ENCODE measurements at places on chromosomes 7 and 10. TPM values are rescaled to one million over a fixed set of nuclear protein-coding genes. Genes with fewer than 3 reads are reported as not detected.

DNA sequence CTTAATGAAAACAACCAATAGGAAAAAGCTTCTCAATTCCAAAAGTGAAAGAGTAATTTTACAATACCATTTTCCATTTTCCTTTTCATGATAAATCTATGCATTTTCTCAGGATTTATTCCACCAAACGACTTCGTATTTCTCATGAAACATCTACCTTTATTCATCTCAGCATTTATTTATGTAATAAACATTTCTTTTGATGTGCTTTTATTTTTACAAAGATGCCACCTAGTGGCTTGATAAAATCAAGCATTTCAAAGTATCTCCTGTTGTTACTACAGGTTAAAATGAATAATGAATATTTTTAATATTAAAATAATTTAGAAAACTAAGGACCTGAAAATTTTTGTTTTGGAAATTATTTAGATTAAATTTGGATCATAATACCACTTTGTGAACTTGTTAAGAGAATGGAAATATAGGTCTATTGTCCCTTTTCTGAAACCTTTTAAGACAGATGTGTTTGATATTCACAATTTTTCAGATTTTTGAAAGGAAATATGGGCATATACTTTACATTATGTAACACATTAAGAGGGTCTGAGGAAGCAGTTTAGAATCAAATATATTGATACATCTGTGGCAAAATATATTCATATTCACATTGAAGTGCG, 2.7 kb upstream of the IQUB start:
- peak; percentile 40 for DNase-seq

The ACTL6B gene
- total RNA-seq = not detected

GRCh38 chr10:70908406-70909296, 20.3 kb upstream of the PCBD1 start:
- no peak for DNase-seq

The HOXA9 gene
- 25.1 TPM for total RNA-seq

GRCh38 chr7:48522692-48523091, 351.4 kb downstream of the ABCA13 start:
- DNase-seq = no peak

The ADO gene
- total RNA-seq = 16.8 TPM

- no peak for DNase-seq
Observed at GRCh38 chr10:89795840-89796239, 94.5 kb downstream of the KIF20B start.

- peak; percentile 68 for DNase-seq
Observed at GRCh38 chr7:107659666-107660065, 962 bp upstream of the SLC26A4 start.

The GPR26 gene
- total RNA-seq = not detected

The DEPP1 gene
- 0.57 TPM for total RNA-seq

- no peak for DNase-seq
Observed at GRCh38 chr10:1642600-1643160, 94.6 kb downstream of the ADARB2 start.

- peak; percentile 88 for DNase-seq
Observed at GRCh38 chr7:16028103-16028502, 341.6 kb upstream of the MEOX2 start.

DNA sequence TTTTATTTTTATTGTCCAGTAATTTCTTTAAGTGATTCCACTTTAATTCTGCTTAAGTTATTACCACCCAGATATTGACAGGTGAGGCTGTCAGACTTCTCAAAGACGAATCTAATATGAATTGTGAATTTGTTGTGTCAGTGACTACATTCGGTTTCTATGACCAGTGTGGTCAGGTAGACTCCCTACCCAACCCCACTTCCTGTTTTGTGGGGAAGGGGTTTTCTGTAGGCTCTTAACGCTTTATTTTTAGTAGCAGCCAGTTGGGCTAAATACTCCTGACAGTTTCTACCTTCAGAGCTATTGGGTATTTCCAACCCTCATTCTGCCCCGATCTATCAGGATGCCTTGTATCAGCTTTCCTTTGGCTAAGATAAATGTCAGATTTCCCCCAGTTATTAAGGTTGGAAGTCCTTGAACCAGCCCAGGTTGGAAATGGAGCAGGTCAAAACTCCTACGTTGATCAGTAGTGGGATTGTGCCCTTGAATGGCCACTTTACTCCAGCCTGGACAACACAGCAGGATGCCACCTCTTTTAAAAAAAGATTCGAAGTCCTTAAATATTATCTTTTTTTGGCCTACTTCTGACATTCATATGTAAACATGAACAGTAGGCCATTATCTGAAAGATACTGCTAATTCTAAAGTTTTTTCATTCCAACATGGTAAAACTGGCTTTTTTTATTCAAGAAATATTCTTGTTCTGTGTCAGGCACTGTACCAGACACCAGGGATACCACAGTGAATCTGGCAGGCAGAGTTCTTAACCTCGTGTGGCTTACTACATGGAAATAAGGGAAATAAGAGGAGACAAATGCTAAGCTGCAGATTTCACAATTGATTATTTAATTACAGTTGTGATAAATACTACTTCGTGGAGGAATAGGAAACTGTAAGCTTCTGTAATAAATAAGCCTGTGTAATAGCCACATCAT, 133.3 kb upstream of the SAMD8 start:
- DNase-seq = no peak

The WNT2 gene
- total RNA-seq = not detected

The RNLS gene
- 1.6 TPM for total RNA-seq

The EBF3 gene
- 0.07 TPM for total RNA-seq

GRCh38 chr10:88129013-88129412, 265.6 kb downstream of the PTEN start:
- no peak for DNase-seq

The DPP6 gene
- total RNA-seq = not detected

The SPAM1 gene
- not detected for total RNA-seq

- DNase-seq = no peak
Observed at GRCh38 chr7:94908323-94909178, 1.2 kb downstream of the PPP1R9A start.

GRCh38 chr7:42469341-42469740, 232.3 kb upstream of the GLI3 start:
- no peak for DNase-seq

DNA sequence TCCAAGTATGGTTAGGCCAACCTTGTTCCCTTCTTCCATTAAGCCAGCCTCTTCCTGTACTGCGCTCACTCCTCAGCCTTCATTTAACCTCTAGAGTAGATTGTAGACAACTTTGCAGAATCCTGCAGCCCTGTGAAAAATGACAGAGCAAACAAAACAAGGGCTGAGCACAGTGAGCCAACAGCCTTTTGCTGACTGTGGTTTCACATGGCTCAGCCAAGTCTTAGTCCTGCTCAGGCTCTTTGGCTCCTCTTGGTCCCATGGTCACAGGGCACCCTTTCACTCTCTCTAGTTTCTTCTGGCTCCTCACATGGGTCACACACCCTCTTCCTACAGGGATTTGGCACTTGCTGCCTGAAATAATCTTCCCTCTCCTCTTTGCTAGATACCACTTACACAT, 900.3 kb downstream of the CCSER2 start:
- no peak for DNase-seq

The TMEM26 gene
- not detected for total RNA-seq

DNA sequence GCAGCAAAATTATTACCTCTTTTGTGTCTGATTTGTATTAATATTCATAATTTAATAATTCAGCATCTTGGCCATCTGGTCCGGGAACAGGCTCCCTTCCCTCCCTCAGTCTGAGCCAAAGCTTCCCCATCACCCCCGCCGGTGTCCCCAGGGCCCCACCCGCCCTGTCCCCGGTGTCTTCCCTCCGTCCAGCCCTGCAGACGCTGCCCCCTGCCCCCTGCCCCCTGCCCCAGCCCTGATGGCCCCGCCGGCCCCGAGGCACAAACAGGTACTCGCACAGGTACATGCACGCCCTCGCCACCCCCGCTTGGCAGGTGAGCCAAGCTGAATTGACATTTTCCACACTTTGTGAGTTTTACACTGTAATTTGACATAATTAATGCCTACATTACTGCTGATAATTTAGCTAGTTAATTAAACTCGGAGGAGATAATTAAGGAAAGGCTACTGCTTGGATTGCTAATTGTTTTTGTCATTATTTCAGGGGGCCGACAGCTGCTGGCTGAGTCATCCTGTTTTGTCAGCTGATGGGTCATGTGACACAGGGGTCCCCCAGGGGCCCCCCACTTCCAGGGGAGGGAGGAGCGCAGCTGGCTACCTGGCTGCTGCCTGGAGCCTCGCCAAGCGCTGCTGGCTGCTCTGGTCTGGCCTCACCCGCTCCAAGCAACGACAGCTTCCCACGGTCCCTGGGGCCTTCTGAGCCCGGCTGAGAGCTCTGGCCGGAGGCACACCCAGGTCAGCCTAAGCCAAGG, 36.6 kb downstream of the MICALL2 start:
- DNase-seq = no peak

DNA sequence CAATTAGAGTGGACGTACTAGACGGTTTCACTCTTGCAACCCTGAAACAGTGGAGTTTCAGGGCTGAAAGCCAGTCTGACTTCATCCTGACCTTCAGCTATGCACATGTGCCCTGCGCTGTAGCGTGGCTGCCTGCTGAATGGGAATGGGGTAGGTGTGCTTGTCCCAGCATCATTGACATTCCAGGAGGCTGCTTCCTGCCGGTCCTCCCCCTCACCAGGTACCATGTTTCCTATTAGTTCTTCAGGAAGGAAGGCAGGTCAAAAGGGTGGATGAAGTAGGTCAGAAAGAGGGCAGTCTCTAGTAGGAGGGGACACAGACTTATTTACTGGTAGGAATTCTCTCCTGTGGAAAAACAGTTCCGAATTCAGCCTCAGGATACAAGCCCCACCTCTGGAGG, 551.8 kb upstream of the GALNT17 start:
- no peak for DNase-seq

GRCh38 chr7:41328544-41328943, 374.3 kb downstream of the INHBA start:
- DNase-seq = peak; percentile 81

- DNase-seq = no peak
Observed at GRCh38 chr7:151088019-151088855, 2.0 kb downstream of the AGAP3 start.

- DNase-seq = no peak
Observed at GRCh38 chr7:157423348-157423747, 86.5 kb downstream of the DNAJB6 start.

- DNase-seq = no peak
Observed at GRCh38 chr10:93464776-93465388, 17.3 kb downstream of the MYOF start.

GRCh38 chr10:5468262-5469106, 30.9 kb downstream of the CALML5 start:
- no peak for DNase-seq

GRCh38 chr10:70970830-70971229, 82.5 kb upstream of the PCBD1 start:
- no peak for DNase-seq

DNA sequence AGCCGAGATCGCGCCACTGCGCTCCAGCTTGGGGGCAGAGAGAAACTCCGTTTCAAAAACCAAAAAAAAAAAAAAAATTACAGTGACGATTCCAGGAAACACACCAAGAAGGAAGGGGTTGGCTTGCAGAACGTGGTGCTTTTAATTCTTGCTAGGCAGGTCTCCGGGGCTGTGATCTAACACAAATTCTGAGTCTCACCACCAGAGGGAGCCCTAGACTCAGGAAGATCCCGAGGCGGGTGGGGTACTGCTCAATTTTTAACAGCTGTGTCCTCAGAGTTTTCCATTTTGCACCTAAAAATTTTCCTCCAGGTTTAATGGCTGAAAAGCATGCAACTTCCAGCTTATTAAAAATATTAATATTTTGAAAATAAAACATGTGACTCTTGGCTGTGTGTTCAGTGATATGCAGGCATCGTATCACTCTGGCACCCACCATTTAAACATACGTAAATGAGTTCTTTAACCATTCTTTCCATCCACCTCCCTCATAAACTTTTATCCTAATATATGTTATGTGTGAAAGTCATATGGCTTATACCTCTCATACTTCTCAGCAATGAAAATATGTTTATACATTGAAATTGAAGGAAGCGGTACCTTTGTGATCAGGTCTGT, 26.5 kb upstream of the NUB1 start:
- DNase-seq = peak; percentile 43

DNA sequence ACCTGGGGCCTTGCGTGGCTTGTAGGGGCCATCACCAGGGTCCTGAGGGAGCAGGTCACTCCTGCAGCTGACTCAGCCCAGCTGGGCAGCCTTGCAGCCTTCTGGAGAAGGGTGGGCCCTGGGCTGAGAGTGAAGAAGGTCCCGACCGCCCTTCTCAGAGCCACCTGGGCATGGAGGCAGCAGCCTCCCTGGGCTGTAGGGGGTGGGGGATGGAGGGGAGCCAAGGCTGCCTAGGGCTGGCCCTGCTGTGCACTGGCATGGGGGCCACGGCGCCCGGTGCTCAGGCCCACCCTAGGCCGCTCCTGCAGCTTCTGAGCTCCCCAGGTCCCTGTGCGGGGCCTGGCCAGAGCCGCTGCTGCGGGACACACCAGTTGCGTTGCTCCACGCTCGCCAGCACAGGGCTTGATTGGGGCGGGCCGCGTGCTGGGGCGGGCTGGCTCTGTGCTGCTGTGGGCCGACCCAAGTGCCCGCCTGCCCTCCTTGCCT, 63.6 kb upstream of the NKX6-2 start:
- DNase-seq = no peak

GRCh38 chr7:148260599-148260998, 330.0 kb upstream of the C7orf33 start:
- no peak for DNase-seq

DNA sequence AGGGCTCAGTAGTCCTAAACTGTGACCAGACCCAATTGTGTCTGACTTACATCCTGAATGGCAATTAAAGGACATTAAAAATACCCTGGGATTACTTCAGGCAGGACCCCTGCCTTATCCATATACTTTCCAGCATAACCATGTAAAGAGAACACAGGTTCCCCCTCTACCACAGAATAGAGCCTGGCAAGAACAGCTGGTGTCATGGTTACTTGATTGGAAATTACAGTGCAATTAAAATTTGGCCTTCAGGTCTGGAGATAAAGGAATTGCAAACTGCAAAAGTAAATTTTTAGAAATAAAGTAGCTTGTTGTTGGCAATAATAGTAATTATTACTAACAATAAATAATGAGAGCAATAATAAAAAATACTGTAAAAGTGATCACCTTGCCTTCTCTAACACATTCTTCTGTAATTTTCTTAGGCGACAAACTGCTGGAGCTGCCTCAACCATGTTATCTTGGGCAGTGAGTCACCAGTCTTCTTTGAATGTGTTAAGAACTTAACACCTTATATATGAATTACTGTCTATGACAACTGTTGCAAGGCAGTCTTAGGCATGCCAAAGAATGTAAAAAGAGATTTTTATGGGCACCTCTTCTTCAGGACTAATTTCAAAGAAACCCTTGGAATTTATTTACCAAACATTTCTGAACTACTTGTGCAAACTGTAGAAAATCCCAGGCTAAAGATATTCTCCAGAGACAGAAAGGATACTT, 53.7 kb downstream of the HIBADH start:
- peak; percentile 22 for DNase-seq

DNA sequence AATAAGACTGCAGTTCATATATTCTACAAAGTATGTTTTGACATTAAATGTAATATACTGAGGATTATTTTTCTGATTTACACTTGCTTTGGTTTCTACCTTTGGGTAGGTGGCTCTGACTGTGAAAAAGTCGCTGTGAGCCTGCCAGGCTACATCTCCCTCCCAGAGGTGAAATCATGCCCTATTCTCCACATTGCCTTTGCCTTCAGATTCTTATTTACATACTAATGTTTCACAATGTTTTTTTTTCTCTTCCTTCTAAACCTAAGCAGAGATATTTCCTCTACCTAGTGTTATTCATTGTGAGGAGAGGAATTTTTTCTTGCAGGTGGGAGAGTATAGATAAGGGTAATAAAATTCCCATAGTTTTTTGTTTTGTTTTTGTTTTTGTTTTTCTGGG, 111.5 kb upstream of the ANTXRL start:
- DNase-seq = no peak

The CTTNBP2 gene
- total RNA-seq = not detected
